HS-5 (cell line): ENCODE measurements at places on chromosomes 6 and 20.

- no peak for DNase-seq
These were observed 130.8 kb downstream of the TPBG start for GRCh38 chr6:82494367-82494766.

- DNase-seq, result no peak
These were observed 39.2 kb downstream of the MMUT start for GRCh38 chr6:49423817-49424216.

DNA sequence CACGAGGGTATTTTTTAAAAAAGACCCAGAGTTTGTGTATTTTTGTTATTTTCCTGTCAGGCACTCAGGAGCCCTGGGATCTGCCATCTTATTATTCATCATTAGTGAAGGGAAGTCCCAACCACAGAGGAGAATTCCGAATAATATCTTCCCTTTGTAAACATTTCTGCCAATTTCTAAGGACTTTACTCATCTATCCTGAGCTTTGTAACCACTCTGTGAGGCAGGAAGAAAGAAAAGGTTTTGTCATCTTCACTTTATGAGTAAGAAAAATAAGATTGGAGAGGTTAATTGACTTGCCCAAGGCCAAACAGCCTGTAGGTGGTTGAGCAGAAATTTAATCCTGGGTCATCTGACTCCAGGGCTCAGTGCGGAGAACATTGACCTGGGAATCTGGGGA lies 23.0 kb upstream of the IYD start:
- no peak for DNase-seq

DNA sequence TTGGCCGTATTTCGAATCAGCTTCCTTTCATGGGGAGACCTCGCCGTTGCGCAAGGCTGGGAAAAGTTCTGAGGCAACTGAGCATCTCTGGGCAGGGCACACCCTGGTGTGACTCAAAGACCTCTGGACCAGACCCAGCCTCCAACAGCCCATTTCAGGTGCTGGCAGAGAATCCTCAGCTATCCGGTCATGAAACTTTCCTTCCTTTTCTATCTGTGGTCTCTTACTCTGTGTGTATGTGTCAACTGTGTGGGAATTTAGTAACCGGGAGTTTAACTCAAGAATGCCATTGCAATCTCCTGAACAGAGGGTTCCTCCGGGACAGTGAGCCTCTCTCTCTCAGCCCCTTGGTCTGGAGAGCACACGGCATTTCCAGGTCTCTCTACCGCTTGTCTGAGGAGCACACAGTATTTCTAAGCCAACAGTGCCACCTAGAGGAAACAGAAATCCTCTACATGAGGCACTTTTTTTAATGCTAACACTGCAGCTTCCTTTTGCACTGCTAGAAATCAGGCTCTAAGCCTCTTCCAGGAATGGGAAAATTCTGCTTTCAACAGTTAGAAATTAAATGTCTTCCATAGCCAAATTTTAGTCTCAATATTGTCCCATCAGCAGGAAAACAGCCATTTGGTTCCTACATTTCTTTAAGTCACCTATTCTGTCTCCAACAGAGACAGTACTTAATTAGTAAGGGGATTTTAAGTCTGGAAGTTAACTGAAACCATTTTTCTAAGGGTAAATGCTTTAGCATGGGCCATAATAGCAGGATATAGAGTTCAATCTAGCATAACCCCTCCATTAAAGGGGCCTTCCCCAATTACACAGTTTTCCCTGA lies 32.7 kb downstream of the PLN start:
- peak; percentile 66 for DNase-seq

DNA sequence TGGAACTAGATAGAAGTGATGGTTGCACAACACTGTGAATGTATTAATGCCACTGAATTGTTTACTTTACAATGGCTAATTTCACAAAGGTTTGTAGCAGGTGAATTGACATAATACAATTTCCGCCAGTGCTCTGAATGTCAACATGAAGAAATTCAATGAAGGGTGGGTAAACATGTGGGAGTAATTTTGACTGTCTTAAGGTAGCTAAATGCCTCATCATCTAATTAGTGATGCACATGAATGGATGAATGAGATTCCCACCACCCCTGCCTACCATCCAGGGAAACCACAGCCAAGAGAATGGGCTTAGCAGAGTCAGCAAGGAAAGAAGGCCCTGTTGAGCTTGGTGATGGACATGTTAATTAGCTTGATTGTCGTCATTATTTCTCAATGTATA lies 275.3 kb downstream of the ALDH8A1 start:
- no peak for DNase-seq

DNA sequence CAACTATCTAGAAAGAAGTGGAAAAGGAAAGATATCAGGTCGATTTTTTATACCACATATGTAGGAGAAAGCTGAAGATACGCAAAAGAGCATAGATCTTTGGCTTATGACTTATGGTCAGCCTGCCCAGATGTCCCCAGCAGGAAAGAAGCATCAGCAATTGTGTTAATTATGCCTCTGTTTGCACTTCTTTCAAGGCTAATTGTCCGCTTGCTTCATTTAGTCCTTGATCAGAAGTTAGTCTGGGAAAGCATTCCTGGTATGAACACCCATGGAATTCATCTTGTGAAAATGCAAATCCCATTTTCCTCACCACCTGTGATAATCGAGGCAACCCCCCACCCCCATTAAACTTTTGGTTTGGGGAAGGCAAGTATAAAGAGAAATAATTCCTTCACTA lies 62.8 kb downstream of the ATP9A start:
- no peak for DNase-seq

GRCh38 chr20:46670585-46671584 lies 18.4 kb downstream of the TP53RK start:
- no peak for DNase-seq

DNA sequence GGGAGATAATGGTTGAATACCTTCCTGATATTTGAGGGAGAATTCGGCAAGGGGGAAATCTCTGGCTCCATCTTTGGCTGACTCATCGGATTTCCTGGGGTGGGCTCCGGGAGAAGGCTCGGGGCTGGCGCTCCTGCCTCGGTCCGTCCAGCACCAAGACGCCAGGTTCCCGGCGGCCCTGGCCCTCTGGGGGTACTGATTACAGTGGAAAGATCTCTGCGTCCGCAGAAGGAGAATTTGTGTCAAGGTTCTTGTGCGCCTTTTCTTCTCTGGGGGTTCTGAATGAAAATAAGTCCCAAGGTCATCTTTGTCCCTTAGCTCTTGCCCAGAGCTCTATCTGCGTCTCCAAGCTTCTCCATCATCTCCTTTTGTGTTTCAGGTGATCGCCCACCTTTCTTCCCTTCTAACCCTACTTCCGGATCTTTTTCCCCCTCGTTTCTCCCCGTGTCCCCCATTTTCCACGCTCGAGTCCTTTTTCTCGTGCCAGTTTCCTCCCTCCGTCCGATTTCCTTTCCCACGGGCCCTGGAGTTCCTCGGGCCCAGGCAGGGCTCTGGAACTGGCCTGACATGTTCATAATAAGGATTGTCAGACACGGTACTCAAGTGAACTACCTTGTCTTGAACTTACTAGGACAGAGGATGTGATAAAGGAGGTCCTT lies 11.6 kb downstream of the NRN1 start:
- DNase-seq, result no peak

DNA sequence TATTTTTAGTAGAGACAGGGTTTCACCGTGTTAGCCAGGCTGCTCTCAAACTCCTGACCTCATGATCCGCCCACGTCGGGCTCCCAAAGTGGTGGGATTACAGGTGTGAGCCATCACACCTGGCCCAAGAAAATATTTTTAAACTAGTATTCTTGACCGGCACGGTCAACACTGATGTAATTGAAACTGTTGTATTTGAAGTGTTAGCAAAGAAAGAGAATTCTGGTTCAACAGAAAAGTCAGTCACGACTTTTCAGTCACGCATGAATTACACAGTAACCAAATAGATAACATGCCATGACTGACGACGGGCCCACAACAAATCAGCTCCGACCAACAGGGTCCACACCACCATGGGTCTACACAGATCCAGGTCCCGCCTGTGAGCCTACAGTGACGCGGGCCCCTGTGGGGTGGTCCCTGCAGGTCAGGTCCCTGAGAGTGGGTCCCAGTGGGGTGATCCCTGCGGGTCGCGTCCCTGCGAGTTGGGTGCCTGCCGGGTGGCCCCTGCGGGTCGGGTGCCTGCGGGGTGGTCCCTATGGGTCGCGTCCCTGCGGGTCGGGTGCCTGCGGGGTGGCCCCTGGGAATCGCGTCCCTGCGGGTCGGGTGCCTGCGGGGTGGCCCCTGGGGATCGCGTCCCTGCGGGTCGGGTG lies 1.0 kb downstream of the GMEB2 start:
- no peak for DNase-seq

DNA sequence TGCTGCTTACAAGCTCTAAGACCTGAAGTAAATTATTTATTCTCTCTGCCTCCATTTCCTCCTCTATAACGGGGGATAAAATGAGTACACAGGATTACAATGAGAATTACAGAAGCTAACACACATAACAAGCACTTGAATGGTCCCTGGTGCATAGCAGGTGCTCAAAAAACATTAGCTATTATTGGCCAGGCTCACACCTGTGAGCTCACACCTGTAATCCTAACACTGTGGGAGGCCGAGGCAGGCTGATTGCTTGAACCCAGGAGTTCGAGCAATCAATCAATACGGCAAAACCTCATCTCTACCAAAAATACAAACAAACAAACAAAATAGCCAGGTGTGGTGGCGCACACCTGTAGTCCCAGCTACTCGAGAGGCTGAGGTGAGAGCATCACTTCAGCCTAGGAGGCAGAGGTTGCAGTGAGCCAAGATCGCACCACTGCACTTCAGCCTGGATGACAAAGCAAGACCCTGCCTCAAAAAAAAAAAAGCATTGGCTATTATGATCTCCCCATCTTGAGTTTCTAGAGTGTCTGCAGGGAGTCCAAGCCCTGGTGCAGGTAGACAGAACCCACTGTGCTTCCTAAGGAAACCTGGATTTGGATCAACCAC lies 68.1 kb downstream of the PREX1 start:
- no peak for DNase-seq

DNA sequence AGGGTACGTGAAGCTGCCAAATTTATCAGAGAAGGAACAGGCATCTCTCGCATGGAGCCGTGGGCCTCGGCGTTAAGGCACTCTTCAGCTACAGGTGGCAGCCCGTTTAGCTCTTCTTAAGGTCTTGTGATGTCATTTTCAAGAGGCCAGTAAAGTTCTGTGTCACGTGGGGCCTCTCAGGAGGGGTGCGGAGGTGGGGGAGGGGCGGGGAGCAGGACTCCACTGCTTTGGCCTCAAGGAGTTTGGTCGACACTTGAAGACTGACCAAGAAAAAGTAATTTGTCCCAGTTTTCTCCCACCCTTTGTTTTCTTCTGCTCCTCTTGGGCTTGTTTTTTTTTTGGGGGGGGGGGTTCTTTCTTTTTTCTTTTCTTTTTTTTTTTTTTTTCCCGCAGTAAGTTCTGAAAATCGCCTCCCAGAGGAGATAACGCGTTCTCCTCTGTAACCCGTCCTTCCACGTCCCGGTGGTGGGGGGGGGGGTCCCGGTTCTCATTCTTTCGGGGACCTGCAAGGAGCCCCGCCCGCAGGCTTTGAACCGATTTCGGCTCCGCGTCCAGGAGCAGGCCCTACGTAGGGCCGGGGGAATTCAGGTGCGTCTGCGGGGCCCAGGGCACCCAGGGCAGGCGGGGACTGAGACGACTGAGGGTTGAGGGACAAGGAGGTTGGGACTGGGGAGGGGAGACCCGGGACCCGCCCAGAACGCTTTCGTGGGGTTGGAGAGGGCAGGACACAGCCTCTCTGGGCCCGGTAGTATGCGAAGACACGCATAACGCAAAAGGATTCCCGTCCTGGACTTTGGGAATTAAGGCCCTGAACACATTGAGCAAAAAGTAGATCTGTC lies 26.0 kb downstream of the GPX6 start:
- peak; percentile 53 for DNase-seq

GRCh38 chr6:169961772-169962561 lies 210.5 kb downstream of the ERMARD start:
- no peak for DNase-seq

GRCh38 chr6:107061125-107062020 lies 33.4 kb downstream of the MTRES1 start:
- DNase-seq, result no peak

- DNase-seq, result no peak
These were observed 129.0 kb upstream of the RREB1 start for GRCh38 chr6:6978731-6979130.

DNA sequence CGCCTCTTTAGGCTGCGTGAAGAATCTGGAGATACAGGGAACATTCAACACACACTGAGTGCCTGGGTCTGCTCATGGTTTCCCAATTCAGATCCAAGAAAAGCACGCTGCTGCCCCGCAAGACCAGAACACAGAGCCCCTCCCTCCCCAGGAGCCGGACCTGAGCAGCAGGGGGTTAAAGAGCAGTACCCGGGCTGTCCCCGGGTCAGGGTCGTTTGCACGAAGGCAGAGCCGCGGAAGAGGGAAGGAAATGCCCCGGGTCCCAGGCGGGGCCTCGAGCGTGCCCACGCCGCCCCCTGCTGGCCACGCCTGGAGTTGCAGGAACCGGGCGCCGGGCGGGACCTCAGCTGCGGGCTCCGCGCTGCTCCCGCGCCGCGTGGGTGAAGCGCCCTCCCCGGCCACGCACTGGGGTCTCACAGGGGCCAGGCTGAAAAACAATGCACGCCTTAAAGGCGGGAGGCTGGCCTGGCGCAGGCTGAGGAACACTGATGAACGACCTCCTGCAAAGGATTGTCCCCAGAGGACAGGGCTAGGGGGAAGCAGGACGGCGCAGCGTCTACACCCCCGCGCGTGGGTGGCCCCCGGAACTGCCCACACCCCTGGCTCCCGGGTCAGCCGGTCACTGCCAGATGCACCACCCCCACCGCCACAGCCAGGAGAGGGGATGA lies 48.9 kb downstream of the ANKRD60 start:
- no peak for DNase-seq

- DNase-seq, result no peak
These were observed 37.8 kb upstream of the ANKEF1 start for GRCh38 chr20:9996944-9997343.

GRCh38 chr6:10140136-10140535 lies 274.7 kb downstream of the TFAP2A start:
- no peak for DNase-seq

- DNase-seq, result no peak
These were observed 11.7 kb upstream of the MAPK13 start for GRCh38 chr6:36118550-36119107.

DNA sequence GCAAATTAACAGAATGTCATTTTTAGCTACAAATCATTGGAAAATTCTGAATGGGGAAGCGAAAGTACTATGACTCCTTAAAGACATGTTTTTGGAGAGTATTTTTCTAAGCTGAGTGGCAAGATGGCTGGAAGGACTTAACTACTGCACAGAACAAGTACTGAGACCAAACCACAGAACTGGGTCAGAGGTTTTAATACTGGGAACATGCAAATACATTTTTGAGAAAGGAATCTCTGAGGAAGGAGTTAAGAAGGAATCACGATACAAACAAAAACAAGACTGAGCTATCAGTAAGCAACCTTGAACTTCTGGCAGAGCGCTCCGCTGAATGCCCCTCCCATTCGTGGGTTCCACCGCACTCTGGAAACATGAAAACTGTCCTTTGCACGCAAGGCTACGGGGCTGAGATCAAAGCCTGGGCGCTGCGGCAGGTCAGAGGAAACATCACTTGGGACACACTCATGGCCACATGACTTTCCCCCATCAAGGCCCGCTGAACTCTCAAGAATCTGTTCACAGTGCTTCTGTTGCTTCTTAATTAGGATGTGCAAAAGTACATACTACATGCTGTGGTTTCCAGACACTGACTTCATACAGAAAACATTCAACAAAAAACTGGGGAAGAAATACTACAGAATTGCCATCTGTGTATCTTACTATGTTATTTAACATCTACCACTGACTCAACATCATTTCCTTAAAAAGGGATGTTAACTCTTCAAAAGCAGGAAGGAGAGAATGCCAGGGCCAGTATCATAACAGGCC lies 27.8 kb downstream of the SLC23A2 start:
- DNase-seq, result peak; percentile 50
